ENCODE measurements at places on chromosomes 11 and 22. TPM values are rescaled to one million over a fixed set of nuclear protein-coding genes. Genes with fewer than 3 reads are reported as not detected.

The PGR gene
- total RNA-seq, result not detected

- H3K4me3 ChIP-seq, result no peak overlapping the region
- H3K4me1 ChIP-seq, result peaks cover 10% of the 10 kb centered on the region
- H3K36me3 ChIP-seq, result peaks cover 6% of the 10 kb centered on the region
- DNase-seq, result peak; percentile 59
Measured at GRCh38 chr11:66183494-66184048, 84.9 kb upstream of the RAB1B start.

The INPP5J gene
- total RNA-seq, result 0.07 TPM

- DNase-seq, result no peak
- no peak overlapping the region for H3K27ac ChIP-seq
- H3K4me3 ChIP-seq, result no peak overlapping the region
- peaks cover 6% of the 10 kb centered on the region for H3K36me3 ChIP-seq
Measured at GRCh38 chr11:82842019-82842418, 58.2 kb downstream of the PRCP start.

DNA sequence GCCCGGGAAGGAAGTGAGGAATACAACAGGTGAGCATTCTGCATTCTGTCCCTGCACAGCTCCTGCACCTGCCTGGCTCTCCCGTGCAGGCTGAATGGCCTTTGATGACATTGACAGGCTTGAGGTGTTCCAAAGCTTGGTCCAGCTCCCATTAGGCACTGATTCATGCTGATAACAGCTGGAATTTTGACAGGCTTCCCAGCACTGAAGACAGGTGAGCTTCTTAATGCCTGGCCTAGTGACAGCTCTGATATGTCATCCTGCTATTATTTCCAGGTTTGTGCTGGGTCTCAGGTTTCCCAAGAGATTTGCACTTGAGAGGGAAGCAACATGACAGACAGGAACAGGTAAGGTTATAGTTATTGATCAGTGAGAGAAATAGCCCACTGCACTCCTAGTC is 58.0 kb upstream of the MTNR1B start:
- no peak overlapping the region for H3K4me3 ChIP-seq
- no peaks in the 10 kb centered on the region for H3K4me1 ChIP-seq
- DNase-seq, result no peak
- no peaks in the 10 kb centered on the region for H3K36me3 ChIP-seq
- H3K27ac ChIP-seq, result no peak overlapping the region

- peaks cover 51% of the 10 kb centered on the region for H3K27me3 ChIP-seq
- peaks cover 7% of the 10 kb centered on the region for H3K4me1 ChIP-seq
- DNase-seq, result no peak
Measured at GRCh38 chr11:125170510-125171031, 6.0 kb downstream of the PKNOX2 start.

The ADM gene
- 5.1 TPM for total RNA-seq

- no peaks in the 10 kb centered on the region for H3K4me1 ChIP-seq
- DNase-seq, result no peak
- H3K27me3 ChIP-seq, result peaks cover 30% of the 10 kb centered on the region
- H3K27ac ChIP-seq, result no peak overlapping the region
Measured at GRCh38 chr11:109422870-109423465, 978 bp downstream of the C11orf87 start.

The OR6X1 gene
- total RNA-seq, result not detected

GRCh38 chr11:120635136-120635810 is 123.7 kb downstream of the GRIK4 start:
- H3K4me3 ChIP-seq, result no peak overlapping the region
- H3K27me3 ChIP-seq, result peaks cover 3% of the 10 kb centered on the region
- no peak for DNase-seq
- no peaks in the 10 kb centered on the region for H3K36me3 ChIP-seq
- no peak overlapping the region for H3K27ac ChIP-seq
- no peaks in the 10 kb centered on the region for H3K4me1 ChIP-seq

GRCh38 chr22:25027043-25027906 is 74.8 kb downstream of the KIAA1671 start:
- DNase-seq, result no peak
- no peaks in the 10 kb centered on the region for H3K36me3 ChIP-seq
- H3K27ac ChIP-seq, result no peak overlapping the region
- H3K4me3 ChIP-seq, result no peak overlapping the region
- H3K4me1 ChIP-seq, result peaks cover 20% of the 10 kb centered on the region
